Transverse colon (tissue), 4 donors: ENCODE measurements at places on chromosomes 13 and 19.

- DNase-seq = peak; percentile 32
These were observed at the start of gene GZMM for GRCh38 chr19:543910-544608. TSS of gene GZMM (plus strand) at chr19:544053. CDS start at chr19:544072, 19 bp downstream.

- DNase-seq = peak; percentile 65
These were observed 719 bp downstream of the SUGP2 start for GRCh38 chr19:19032420-19033175.

- DNase-seq = no peak
These were observed 7.7 kb downstream of the EPS15L1 start for GRCh38 chr19:16463991-16464575.

GRCh38 chr19:2308114-2308556 lies at the start of gene LINGO3:
TSS of gene LINGO3 (minus strand) at chr19:2308154. CDS start at chr19:2291776, 16,378 bp downstream.
- no peak for DNase-seq

GRCh38 chr13:68940049-68940448 lies 1167.6 kb upstream of the ATXN8OS start:
- no peak for DNase-seq

GRCh38 chr19:42961119-42961518 lies 24.1 kb upstream of the PSG7 start:
- DNase-seq = no peak

GRCh38 chr13:105273665-105274222 lies 1261.7 kb downstream of the EFNB2 start:
- DNase-seq = no peak

DNA sequence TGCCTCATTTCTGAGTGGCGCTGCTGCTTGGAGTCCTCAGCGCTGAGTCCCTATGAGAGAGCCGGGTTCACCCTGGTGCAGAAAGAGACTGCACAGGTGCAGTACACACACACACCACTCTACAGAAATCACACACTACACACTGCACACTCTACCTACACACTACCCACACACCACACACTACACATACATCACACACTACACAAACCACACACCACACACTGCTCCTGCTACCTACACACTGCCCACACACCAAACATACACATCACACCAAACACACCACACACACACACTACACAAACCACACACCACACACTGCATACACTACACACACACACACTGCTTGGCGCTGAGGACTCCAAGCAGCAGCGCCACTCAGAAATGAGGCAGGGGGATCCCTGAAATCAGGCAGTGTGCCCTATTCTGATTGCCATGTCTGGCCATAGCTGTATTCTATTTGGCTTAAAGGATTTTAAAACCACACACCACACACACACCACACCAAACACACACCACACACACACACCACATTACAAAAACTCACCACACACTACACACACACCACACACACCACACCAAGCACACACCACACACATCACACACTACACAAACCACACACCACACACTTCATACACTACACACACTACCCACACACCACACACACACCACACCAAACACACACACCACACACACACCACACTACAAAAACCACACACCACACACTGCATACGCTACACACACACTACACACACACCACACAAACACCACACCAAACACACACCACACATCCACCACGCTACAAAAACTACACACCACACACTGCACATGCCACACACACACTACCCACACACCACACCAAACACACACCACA lies 4.9 kb downstream of the MAG start:
- no peak for DNase-seq

DNA sequence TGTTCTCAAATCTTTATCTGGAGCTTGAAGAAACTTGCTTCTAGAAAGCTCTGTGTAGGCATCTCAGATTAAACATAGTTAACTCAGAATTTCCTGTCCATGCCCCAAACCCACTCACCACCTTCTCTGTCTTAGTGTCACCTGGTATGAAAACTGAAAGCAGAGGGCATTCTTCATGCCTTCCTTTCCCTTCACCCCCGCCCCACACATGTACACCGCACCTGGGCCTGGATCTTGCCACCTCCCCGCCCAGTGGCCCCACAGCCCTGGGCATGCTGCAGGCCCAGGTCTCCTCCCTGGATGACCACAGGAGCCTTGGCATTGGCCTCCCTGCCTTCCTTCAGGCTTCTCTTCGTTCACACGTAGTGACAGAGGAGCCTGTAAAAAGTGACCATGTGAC lies 15.8 kb downstream of the CFAP97D2 start:
- no peak for DNase-seq

DNA sequence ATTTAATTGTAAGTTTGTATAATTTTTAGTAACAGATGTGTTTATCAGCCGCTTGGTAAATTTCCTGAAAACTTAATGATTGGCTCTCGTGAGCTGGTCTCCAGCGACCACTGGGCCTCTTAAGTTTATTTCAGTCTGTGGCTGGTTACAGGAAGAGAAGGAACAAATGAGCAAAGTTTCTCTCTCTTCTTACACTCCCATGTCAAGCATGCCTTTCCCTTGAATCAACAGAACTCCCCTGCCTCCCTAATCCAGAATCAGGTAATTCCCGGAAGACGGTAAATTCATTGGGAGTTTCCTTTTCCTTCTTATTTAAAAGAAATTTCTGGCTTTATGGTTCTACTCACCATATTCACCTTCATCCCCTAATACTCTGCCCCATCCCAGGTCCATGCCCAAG lies 52.5 kb upstream of the POMP start:
- no peak for DNase-seq

DNA sequence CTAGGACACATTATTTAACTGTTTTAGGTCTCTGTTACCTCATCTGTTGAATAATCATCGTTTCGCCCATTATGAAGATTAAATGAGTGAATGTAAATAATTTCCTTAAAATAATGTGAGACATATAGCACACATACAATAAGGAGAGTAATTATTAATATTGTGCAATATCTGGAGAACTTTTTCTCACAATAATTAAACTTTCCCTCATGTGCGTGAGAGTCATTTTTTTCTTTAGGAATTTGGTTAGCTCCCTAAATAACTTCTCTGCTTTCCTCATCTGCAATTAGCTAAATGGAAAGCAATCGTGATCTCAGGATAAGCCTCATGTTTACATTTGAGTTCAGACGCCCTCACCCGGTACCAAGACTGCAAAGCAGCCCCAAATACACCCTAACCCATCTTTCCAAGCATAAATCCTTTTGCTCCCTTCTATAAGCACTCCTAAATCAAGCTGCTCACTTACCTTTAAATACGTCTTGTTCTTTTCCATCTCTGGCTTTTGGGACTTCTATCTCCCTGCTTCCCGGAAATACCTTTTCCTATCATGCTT lies 78.8 kb downstream of the MZT1 start:
- DNase-seq = no peak

DNA sequence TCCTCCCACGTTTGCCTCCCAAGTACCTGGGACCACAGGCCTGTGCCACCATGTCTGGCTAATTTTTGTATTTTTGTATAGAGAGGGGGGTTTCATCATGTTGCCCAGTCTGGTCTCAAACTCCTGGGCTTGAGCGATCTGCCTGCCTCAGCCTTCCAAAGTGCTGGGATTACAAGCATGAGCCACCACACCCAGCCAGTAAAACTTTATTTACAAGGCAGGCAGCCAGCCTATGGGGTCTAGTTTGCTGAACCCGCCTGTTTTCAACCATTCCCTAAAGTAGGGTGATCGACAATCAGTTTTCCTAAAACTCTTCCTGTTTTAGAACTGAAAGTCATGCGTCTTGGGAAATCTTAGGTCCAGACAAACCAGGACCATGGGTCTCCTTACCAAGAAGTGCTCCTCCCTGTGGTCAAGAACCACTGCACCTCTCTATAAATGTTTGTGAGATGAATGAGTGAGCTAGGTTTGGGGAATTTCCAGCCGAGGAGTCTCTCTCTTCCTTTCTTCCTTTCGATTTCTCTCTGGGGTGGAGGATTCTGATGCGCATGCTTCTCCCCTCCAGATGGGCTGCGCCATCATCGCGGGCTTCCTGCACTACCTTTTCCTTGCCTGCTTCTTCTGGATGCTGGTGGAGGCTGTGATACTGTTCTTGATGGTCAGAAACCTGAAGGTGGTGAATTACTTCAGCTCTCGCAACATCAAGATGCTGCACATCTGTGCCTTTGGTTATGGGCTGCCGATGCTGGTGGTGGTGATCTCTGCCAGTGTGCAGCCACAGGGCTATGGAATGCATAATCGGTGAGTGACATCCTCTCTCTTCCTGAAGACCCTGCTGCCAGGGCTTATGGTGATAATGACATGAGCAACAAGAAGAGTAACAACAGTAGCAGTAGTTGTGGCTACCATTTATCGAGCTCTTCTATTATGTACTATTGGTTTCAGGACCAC lies 38.7 kb downstream of the ADGRE1 start:
- DNase-seq = no peak

GRCh38 chr19:18274219-18274780 lies at the start of gene IQCN:
TSS of gene IQCN (minus strand) at chr19:18274452. CDS start at chr19:18269478, 4,974 bp downstream.
- DNase-seq = peak; percentile 66

GRCh38 chr13:113973218-113974164 lies at the start of gene C13orf46:
TSS of gene C13orf46 (minus strand) at chr13:113974076. CDS start at chr13:113973997, 79 bp downstream.
- DNase-seq = no peak

DNA sequence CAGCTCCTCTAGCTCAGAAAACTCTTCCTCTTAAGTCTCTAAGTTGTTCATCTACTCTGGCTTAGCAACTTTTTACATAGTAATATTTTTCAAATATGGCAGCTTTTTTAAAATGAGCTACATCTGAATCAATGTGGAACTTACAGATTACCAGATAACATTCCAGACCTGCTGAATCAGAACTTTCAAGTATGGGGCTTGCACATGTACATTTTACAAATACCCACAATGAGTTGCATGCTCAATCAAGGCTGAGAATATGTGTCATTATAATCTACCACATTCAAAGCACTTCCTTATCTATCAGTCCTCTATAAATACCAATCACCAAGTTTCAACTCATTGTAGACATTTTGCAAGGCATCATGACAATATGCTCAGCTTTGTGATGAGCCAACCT lies 383.1 kb downstream of the FGF14 start:
- DNase-seq = no peak

- DNase-seq = no peak
These were observed 89.0 kb downstream of the CDK8 start for GRCh38 chr13:26342898-26343297.

DNA sequence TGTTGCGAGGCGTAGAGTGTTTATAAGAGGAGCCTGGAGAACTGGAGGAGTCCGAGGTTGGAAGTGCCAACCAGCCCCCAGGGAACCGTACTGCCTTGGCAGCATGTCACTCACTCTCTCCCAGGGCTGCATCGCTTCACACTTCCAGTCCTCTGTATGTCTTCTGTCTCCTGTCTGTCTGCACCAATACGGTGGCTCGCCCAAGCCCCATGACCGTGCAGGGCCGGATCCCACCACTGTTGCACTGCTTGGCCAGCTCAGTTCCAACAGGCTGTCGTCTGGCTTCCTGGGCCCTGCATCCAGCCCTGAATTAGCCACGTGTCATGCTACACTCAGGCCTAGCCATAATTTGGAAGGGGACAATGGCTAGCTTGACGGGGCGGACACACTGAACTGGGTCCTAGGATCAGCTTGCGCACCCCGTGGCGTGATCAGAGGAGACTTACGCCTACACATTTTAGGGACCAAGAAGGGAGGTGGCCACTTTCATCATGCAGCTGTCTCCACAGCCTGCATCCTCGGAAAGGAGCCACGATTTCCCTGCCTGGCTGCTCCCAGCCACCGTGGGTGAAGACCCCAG lies 147.1 kb downstream of the URI1 start:
- DNase-seq = no peak

DNA sequence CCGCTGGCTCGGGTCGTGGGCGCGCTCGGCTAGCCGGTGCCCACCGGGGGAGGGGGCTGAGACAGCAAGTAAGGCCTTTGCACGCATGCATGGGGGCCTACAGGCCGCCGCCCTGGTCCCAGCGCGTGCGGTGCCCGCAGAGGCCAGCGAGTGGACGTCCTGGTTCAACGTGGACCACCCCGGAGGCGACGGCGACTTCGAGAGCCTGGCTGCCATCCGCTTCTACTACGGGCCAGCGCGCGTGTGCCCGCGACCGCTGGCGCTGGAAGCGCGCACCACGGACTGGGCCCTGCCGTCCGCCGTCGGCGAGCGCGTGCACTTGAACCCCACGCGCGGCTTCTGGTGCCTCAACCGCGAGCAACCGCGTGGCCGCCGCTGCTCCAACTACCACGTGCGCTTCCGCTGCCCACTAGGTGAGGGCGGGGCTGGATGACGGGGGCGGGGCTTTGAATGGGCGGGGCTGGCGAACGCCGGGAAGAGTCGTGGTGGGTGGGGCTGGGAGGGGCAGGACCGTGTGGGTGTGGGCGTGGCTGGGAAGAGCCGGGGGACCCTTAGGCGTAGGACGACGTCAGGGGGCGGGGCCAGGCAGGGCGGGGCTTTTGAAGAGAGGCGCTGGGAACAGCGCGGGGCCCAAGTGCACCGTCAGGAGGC lies 2.1 kb downstream of the CILP2 start:
- peak; percentile 72 for DNase-seq

DNA sequence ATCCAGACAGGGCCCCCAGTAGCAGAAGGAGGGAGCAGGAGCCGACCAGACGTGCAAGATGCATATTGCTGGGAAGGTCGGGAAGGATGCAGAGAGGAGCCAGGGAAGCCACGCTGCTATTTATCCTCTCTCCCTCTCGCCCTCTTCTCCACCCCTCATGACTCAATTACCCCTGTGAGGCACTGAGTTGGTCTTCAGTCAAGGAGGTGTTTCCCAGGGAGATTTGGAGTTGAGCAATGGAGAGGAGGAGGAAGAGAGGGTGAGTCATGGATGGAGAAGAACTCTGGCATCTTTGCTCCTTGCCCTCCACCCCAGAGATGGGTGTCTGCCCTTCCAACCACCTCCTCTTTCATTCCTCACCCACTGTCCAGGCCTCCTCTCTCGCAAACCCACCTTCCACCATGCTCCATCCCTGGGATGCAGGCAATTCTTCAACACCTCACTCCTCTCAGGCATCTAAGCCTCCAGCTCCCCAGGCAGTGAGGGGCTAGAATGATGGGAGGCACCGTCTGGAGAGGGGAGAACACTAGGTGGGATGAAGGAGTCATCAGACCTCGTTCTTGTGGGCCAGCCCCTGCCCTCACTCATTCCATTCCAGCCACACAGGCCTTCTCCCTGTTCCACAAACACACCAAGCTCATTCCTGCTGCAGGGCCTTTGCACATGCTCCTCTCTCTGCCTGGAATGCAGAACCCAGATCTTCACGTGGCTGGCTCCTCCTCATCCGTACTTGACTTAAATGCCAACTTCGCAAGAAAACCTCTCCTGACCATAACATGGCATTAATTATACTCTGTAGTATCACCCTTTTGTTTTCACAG lies at the start of gene SBSN:
SBSN (minus strand) TSS at position 94 of the 821 bp plus-strand sequence; CDS start at position 64, 30 bp downstream.
- DNase-seq = no peak

DNA sequence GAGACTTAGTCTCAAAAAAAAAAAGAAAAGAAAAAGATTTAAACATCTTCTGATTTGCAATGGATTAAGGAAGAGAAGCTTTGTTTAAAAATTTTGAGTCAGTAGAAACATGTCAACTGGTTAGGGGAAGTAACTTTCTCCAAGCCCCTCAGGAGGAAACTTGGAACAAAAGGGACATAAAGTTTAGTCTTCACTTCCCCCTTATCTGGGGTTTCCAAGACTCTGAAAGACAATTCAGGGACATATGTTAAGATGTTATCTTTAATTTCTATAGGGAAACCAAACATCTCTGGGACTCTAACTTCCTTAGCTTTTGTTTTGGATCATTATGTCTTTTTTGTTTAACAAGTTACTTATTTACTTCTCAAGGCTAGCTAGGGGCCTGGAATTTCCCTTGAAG lies 20.1 kb upstream of the MRI1 start:
- DNase-seq = no peak

GRCh38 chr13:20801707-20802106 lies 27.9 kb upstream of the EEF1AKMT1 start:
- no peak for DNase-seq
